ENCODE measurements at places on chromosomes 16 and 17. TPM values are rescaled to one million over a fixed set of nuclear protein-coding genes. Genes with fewer than 3 reads are reported as not detected.

NACA2 gene
- not detected for total RNA-seq

DNA sequence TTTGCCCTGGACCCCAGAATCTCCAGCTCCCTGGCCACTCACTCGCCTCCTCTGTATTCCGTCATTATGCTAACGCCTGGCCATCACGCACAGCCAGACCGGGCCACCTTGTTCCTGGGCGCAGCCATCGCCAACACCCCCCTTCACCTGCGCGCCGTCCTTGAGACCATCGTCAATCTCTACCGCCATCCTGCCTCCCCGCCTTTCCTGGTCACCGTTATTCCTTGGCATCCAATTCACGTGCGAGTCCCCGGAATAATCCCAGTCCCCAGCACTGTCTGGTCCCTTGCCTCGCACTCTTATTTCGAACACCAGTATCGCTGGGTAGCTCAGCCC is 541 bp downstream of the VKORC1 start:
- no peak for DNase-seq

GRCh38 chr17:65172496-65173136 is 35.4 kb downstream of the RGS9 start:
- DNase-seq: no peak

GRCh38 chr17:79174193-79174765 is 99.7 kb downstream of the ENGASE start:
- no peak for DNase-seq

- no peak for DNase-seq
These were observed 9.5 kb downstream of the IGSF6 start for GRCh38 chr16:21642861-21643260.

Data from sciatic nerve (tissue), 2 donors.